HFFc6 (cell line): ENCODE measurements at places on chromosomes 7 and 10. TPM values are rescaled to one million over a fixed set of nuclear protein-coding genes. Genes with fewer than 3 reads are reported as not detected.

IFIT1B gene
- not detected in 3 replicates for total RNA-seq

C7orf57 gene
- 0.12 TPM in 1 of 3 replicates, not detected in the others for total RNA-seq

GRCh38 chr10:91741356-91741755 lies 56.9 kb upstream of the TNKS2 start:
- H3K36me3 ChIP-seq, result no peaks in the 10 kb centered on the region
- no peak for DNase-seq
- H3K27me3 ChIP-seq, result peaks cover 35% of the 10 kb centered on the region
- no peak overlapping the region for H3K27ac ChIP-seq
- H3K4me3 ChIP-seq, result no peak overlapping the region

DNA sequence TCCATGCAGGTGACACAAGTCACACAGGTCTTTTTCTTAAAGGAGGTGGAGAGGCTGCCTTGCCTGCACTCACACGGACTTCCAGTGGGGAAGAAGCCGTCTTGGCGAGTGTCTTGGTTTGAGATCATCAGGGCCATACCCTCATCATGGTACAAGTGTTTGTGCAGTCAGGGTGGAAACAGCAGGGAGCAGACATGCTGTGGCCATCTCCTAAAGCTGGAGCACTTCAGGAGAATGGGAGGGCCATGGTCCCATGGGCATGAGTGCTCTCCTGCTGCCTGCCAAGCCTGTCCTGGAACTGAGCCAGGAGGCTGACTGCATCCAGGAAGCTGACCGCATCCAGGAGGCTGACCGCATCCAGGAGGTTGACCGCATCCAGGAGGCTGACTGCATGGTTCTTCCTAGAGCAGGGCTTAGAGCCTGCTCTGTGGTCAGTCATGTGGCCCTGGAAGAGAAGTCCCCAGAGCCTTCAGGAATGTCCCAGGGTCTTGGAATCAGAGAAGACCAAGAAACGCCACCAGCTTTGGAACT lies 98.4 kb downstream of the ADARB2 start:
- no peak overlapping the region for H3K4me3 ChIP-seq
- no peaks in the 10 kb centered on the region for H3K36me3 ChIP-seq
- H3K4me1 ChIP-seq, result no peaks in the 10 kb centered on the region
- no peaks in the 10 kb centered on the region for H3K27me3 ChIP-seq
- DNase-seq, result no peak

DNA sequence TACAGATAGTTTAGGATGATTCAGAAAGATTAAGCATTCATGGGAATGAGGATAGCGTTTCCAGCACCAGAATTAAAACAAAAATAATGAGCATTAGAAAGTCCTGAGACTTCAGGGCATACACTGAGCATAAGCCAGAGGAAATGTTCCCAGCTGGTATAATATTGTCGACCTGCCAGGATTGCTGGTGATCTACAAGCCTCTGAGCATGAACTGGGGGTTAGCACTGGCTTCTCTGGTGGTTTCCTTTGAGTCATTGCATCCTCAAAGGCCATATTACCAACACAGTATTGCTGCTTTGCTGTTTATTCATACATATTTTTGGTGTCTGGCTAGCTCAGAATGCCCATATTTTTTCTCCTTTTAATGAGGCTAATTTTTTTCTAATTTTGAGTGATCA lies 10.7 kb upstream of the ATRNL1 start:
- H3K36me3 ChIP-seq, result no peaks in the 10 kb centered on the region; the same call in 1 of the 2 replicates
- peaks cover 7% of the 10 kb centered on the region for H3K27me3 ChIP-seq
- H3K4me1 ChIP-seq, result peaks cover 16% of the 10 kb centered on the region
- H3K4me3 ChIP-seq, result no peak overlapping the region
- H3K27ac ChIP-seq, result no peak overlapping the region
- DNase-seq, result peak; percentile 19

GRCh38 chr7:150375662-150376521 lies 3.2 kb upstream of the ZNF775 start:
- H3K4me3 ChIP-seq, result no peak overlapping the region
- peak overlapping the region; percentile 19; the same call in 1 of the 2 replicates for H3K27ac ChIP-seq
- H3K27me3 ChIP-seq, result peaks cover 6% of the 10 kb centered on the region
- peaks cover 33% of the 10 kb centered on the region for H3K4me1 ChIP-seq

DNA sequence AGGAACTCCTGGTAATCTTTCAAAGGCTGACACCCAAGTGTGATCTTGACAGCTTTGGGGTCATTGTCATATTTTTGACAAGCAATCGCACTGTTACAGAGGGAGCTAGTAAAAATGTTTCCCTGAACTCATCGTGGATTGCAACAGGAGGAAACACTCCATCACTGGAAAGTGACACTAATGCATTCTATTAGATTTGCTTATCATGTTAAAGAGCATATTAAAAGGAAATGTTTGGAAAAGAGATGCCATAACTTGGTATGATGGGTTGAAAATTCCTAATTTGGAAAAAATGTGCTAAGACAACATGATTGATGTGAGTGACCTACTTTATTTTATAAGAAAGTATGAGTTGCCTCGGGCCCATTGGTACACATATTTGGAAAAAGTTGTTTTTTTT lies 22.7 kb upstream of the EMX2 start:
- no peaks in the 10 kb centered on the region for H3K4me1 ChIP-seq
- no peak overlapping the region for H3K27ac ChIP-seq
- DNase-seq, result no peak
- H3K4me3 ChIP-seq, result no peak overlapping the region
- H3K27me3 ChIP-seq, result peaks cover 17% of the 10 kb centered on the region
- no peaks in the 10 kb centered on the region for H3K36me3 ChIP-seq
